ENCODE measurements at places on chromosomes 16 and 17. TPM values are rescaled to one million over a fixed set of nuclear protein-coding genes. Genes with fewer than 3 reads are reported as not detected.

GRCh38 chr17:55149485-55149884 lies 115.3 kb upstream of the HLF start:
- H3K27me3 ChIP-seq, result no peaks in the 10 kb centered on the region
- no peaks in the 10 kb centered on the region for H3K36me3 ChIP-seq
- H3K4me1 ChIP-seq, result no peaks in the 10 kb centered on the region

- DNase-seq, result no peak
- no peaks in the 10 kb centered on the region for H3K36me3 ChIP-seq
- no peak overlapping the region for H3K27ac ChIP-seq
- no peak overlapping the region for H3K4me3 ChIP-seq
- H3K27me3 ChIP-seq, result peaks cover 3% of the 10 kb centered on the region
Measured at GRCh38 chr17:41415833-41416335, 8.5 kb downstream of the KRT37 start.

- no peak overlapping the region for H3K27ac ChIP-seq
- DNase-seq, result no peak
- H3K27me3 ChIP-seq, result no peaks in the 10 kb centered on the region
- H3K4me3 ChIP-seq, result no peak overlapping the region
- no peaks in the 10 kb centered on the region for H3K4me1 ChIP-seq
Measured at GRCh38 chr17:33515974-33516373, 222.9 kb upstream of the ASIC2 start.

DNA sequence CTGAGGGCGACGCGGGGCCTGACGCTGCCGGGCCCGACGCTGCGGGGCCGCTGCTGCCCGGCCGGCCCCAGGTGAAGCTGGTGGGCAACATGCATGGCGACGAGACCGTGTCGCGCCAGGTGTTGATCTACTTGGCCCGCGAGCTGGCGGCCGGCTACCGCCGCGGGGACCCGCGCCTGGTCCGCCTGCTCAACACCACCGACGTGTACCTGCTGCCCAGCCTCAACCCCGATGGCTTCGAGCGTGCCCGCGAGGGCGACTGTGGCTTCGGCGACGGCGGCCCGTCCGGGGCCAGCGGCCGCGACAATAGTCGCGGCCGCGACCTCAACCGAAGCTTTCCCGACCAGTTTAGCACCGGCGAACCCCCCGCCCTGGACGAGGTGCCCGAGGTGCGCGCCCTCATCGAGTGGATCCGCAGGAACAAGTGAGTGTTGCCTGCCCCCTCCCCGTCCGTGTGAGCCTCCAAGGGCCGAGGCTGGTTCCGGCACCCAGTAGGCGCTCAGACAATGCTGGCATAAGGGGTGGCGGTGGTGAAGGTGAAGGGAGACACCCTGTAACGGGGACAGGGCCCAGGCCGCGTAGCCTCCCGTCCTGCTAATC lies 676 bp downstream of the CPD start:
- peak overlapping the region; percentile 89 for H3K27ac ChIP-seq
- H3K36me3 ChIP-seq, result no peaks in the 10 kb centered on the region
- H3K4me1 ChIP-seq, result peaks cover 38% of the 10 kb centered on the region
- H3K27me3 ChIP-seq, result no peaks in the 10 kb centered on the region
- peak overlapping the region; percentile 89 for H3K4me3 ChIP-seq

GRCh38 chr16:12752159-12752558 lies 51.5 kb downstream of the CPPED1 start:
- DNase-seq, result no peak
- no peaks in the 10 kb centered on the region for H3K36me3 ChIP-seq
- H3K27me3 ChIP-seq, result no peaks in the 10 kb centered on the region

DNA sequence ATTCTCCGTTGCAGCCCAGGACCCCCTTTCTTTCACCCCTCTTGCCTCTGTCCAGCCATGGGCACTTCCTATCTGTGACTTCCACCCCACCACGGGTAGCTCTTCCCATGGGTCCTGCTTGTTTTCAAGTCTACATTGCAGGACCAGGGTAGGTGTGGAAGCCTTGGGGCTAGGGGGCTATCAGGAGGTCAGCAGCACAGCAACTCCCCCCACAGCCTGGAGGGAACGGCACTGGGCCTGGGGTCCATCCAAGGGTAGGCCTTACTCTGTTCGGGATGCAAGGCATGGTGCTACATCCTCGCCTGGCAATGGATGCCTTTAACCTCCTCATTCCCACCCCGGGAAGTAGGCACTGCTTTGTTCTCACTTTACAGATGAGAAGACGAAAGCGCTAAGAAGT lies 109.3 kb downstream of the IRX5 start:
- H3K27me3 ChIP-seq, result no peaks in the 10 kb centered on the region
- DNase-seq, result peak; percentile 48
- no peak overlapping the region for H3K4me3 ChIP-seq
- H3K27ac ChIP-seq, result no peak overlapping the region

DNA sequence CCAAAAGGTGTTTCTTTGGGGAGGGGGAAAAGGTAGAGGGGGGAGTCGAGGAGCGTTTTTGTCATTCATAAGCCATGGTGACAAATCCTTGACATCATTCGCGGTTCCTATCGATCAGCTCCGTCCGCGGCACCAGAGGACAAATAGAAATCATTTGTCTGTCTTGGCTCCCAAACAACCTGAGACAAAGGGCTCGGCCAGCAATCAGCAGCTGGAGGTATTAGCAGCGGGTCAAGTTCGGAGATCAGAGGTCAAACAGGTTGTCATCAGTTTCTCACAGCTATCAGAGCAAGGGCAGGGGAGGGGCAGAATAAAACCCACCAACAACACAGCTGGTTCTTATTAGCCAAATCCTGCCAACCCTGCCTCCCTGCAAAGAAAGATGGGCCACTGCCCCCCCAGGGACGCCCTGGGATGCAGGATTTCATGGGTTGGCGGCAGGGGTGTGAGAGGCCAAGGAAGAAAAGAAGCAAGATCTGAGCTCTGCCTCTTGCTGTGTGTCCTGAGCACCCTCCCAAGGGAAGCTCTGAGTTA lies 145.3 kb upstream of the LHX1 start:
- no peak for DNase-seq
- peaks cover 38% of the 10 kb centered on the region for H3K27me3 ChIP-seq
- H3K4me3 ChIP-seq, result no peak overlapping the region

The HOXB8 gene
- not detected for total RNA-seq
